ENCODE measurements at places on chromosomes 2 and 18.

GRCh38 chr2:219082332-219082958 is 21.7 kb upstream of the IHH start:
- no peak for DNase-seq

GRCh38 chr2:45797451-45798230 is 146.2 kb downstream of the PRKCE start:
- DNase-seq, result no peak

DNA sequence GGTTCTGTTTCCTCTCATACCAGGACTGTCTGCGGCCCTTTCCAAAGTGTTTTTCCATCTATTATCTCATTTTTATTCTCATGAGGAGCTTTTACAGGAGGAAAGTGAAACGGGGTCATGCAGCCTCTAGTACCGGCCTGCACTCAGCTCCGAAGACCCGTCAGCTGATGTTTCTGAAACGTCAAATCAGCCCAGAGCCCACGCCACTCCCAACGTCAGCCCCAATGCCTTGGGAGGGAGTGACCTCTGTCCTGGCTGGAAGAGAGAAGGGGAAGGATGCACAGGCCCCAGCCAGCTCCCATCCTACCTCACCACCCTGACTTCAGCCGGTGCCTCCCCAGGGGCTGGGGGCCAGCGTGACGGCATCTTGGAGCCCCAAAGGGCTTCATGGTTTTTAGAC is 58.5 kb downstream of the ADCY3 start:
- no peak for DNase-seq

- no peak for DNase-seq
Measured at GRCh38 chr2:159609811-159610549, 6.4 kb downstream of the BAZ2B start.

DNA sequence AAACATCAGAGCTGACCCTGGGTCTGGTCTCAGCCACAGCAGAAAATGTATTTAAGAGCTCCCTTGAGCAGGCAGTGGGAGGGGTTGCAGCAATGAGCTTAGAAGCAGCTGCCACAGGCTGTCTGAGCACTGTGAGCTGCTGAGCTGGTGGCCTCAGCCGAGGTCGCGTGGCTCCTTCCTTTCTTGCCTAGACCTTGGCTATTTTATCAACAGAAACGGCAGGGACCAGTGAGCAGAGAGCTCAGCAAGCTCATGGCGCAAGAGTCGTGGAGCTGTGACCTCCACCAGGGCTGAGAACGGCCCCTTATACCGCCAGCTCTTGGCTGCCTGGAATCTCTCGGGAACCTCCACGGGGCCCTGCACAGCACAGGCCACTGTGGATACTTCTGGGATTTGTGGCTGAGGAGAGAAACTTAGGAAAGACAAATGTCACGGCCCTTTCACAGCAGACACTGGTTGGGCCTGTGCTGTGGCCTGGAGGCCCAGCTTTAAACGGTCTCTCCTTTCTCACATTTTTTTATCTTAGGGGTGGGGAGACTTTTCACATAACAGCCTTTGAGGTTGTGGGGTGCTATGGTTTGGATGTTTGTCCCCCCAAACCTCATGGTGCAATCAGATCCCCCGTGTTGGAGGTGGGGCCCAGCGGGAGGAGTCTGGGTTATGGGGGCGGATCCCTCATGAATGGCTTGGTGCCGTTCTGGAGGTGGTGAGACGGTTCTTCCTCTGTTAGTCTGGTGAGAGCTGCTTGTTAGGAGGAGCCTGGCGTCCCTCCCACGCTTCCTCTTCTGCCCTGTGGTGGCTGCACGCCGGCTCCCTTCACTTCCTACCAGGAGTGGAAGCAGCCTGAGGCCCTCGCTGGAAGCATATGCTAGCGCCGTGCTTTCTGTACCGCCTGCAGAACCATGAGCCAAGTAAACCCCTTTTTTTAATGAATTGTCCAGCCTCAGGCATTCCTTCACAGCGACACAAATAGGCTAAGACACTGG is 1.7 kb downstream of the ALLC start:
- no peak for DNase-seq

DNA sequence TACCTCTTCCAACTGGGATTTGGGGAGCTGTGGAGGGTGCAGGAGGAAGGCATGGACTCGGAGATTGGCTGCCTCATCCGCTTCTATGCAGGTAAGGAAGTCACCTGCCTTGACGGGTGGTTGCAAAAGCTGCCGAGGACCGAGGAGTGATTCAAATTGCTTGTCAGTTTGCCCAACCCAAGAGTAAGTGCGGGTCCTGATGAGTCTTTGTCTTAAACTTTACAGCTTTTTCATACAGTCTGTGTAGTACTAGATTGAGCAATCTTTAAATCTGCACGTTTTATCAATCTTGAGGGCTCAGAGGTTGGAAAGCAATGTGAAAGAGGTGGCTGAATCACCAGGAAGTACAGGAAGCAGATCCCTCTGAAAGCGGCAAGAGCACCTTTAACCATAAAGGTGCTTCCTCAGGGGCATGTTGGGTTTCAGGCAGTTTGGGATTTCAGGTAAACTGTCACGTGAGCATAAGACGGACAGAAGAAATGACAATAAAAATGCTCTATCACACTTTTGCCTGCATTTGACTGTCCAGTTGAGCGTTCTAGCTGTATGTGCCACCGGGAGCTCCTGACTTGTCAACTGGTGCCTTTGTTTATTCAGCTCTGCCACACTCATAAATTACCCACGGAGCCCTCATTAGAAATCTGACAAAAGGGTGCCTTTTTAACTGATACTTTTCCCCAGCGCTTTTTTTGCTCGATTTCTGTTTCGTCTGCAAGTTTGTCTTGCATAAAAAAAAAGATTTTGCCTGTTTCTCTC is 2.0 kb downstream of the PHLPP1 start:
- DNase-seq, result peak; percentile 55

DNA sequence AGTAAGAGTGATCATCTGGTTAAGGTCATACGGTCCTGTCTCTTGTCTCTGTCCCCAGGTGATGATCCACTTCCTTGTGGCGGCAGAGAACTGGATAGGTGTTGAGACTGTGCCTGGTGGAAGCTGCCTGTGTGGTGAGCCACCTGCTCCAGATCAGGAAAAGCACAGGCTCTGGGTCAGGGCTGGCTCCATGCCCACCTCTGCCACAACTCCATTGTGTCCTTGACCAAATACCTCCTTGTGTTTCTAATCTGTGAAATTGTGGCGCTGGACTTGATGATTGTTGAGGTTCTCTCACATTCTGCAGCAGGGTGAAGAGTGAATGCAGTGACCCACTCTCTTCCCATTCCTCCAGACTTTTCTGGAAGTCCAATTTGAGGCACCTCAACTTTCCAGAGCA is 45.7 kb upstream of the EN1 start:
- DNase-seq, result no peak

DNA sequence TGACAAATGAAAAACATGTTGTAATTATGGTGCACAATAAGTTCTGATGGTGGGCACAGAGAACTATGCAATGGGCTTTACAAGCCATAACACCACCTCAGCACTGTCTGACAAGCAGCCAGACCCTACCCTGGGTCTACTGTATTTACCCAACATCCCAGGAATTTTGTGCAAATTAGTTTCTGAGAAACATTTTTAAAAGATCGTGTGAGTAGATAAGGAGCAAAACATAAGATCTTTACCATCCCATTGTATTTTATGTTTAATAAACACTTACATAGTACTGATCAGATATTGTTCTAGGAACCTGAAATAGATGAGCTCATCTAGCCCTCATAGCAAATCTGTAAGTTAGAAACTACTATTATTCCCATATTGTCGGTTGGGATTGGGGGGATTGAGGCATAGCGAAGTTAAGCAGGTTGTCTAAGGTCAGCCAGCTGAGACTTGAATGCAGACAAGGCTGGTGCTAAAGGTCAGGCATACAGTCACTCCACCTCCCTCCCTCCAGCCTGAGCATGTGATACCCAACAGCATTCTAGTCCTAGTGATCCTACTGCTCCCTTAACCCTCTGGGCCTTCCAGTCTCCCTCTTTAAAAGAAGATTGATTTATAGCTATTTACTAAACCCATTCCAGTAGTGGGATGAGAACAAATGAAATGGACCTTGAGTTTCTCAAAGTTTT is 67.4 kb upstream of the STAM2 start:
- DNase-seq, result no peak

- DNase-seq, result no peak
Measured at GRCh38 chr2:36697424-36698066, 1.0 kb downstream of the VIT start.

GRCh38 chr2:123518367-123518766 is 506.7 kb upstream of the CNTNAP5 start:
- no peak for DNase-seq

DNA sequence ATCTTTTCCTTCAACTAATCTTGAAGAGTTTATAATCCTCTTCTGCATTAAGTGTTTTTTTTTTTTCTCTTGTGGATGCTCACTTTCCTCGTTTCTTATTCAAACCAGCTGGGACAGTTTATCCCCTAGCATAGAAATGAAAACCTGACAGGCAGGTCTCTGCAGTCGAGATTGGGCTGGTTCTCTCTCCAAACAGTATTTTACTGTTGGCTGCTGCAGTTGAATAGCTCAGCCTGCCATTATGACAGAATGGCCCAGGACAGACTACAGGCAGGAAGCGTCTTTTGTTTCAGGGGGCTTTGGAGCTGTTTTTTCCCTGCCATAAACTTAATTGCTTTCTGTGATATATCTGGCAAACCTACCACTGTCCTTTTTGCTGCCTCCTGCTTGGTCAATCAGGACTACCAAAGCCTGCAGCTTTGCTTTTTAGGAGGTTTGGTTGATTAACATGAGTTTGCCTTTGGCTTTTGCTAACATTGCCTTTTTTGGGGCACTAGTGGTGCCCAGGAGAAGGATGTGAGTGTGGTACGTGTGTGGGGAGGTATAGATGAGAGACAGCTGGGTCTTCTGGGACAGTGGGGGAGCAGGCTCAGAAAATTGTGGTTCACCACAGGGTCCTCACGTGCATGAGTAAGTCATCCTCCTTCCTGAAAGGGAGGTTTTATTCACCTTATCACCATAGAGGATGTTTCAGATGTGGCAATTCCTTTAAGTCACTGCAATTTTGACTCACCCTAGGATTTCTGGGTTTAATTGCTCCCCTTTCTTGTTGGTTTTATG is 128.7 kb downstream of the LYPD6B start:
- no peak for DNase-seq

- no peak for DNase-seq
Measured at GRCh38 chr2:229003256-229003655, 267.8 kb downstream of the PID1 start.

GRCh38 chr18:5568416-5568815 is 24.6 kb upstream of the EPB41L3 start:
- DNase-seq, result no peak

DNA sequence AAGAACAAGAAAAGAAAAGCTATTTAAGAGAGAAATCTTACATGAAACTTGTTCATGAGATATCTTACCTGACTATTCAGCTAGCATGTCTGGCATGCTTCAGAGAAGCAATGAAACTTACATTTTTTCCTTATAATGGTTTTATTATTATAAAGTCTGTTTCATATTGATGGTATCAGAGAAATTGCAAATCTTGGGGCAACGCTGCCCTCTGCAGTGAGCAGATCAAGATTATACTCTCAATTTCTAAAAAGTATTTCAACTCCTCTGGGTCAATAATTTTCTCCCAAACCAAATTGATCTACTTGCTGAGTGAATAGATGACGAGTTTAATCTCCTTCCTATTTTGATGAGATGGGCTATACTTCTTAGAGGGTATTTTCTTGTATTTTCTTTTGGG is 235.6 kb downstream of the NUP35 start:
- no peak for DNase-seq

Measured in GM13977 (cell line).